Stimulated activated CD4-positive, alpha-beta T cell treated with anti-CD3 and anti-CD28 coated beads, Interleukin-4, amount 100 ng/mL, for 48 hours (primary cell): ENCODE measurements at places on chromosomes 1 and 21.

GRCh38 chr1:56489695-56490094 is 89.7 kb downstream of the PLPP3 start:
- DNase-seq: no peak

DNA sequence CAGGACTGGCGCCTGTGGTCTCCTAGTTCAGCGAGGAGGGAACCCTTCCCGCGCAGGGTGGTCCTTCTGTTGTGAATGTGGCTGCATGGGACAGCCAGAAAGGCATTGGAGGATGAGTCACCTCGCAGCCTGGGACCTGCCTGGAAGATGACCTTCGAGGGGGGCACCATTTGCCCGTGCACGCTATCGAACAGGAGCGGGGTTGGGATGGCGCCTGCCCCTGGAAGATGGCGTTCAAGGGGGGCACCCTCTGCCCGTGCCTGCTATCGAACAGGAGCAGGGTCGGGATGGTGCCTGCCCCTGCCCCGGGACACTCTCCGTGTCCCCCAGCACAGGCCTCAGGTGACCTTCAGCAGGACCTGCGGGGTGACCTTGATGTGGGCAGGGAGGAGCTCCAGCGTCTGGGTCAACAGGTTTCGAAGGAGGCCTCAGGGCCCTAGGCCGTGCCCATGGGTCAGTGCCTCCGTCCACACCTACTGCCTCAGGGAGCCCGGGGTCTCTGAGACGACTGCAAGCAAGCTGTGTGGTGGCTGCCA is 1.7 kb upstream of the ACTRT2 start:
- DNase-seq: no peak

DNA sequence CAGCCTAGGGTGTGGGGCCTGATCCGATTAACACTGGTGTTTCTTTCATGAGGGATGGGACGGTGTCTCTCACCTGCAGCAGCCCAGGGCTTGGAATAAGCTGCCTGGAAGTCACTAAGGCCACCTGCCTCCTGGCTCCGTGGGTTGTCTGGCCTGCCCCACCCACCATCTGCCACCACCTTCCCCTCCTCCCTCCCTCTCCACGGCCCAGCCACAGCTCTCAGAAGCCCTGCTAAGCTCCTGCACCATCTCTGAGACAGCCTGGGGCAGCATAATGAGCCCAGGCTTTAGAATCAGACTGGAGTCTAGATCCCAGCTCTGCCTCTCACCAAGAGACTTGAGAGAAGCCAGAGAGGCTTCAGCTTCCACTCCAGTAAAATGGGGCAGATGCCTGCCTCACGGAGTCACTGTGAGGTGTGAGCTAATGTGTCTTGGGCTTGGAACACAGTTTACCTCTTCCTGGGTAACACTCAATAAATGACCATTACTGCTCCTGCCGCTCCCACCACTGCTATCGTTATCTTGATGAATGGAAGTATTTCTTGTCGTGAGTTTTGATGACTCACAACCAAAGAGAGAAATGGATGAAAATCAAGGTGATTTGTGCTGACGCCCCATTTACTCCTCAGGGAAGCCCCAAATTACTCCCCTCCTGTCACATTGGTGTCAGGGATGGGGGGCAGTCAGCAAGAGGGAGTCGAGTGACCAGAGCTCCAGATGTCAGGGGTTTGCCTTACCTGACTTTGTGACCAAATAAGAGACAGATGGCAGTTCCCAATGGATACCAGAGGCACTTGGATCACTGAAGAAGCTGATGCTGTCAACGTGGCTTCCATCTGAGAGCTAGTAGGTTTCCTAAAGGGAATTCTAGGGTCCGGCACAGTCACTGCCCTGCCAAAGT is 23.5 kb upstream of the C1QA start:
- DNase-seq: no peak

GRCh38 chr1:229563241-229563640 is 4.7 kb upstream of the ABCB10 start:
- DNase-seq: no peak

DNA sequence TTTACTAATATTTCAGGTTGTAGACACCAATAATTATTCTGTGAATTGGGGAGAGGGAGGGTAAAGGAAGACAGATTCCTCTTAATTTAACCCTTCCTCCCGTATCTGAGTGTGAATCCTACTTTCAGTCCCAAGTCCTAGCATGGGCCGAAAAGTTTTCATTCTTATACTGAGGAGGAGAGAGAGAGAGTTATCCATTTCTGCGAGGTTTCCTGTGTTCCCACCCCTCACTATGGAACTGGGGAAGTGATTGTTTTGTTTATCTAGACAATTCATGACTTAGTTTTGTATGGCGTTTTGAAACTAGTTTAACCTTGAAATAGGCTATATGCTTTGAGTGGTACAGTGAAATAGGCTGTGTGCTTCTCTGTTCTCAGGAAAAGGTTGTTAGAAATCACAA is 134.0 kb upstream of the DPYD start:
- DNase-seq: no peak

DNA sequence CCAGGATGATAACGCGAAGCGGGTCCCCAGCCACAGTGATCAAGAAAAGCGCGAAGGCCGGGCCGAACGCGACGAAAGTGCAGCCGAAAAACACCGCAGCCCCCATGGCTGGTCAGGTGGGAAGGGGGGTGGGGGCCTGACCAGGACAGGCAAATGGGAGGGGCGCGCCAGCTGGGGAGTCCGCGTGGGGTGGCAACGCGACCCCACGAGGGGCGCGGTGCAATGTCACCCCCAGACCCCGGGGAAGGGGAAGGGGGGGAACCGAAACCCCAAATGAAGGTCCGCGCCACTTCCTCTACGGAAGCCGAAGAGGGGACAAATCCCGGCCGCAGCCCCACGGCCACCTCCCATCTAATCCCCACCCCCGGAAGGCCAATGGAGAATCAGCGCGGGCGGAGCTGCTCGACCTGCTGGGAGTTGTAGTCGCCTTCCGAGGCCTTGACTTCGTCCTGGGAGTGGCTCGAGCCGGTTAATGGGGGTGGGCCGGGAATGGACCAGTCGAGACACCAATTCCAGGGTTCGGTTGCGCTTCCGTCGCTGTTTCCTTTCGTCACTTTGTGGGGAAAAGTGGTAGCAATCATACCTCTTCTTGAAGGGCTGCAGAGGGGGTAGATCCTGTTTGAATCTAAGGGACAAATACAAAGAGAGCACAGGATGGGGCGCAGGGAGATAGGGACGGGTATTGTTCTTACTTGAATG is at the start of gene APH1A:
Gene APH1A, minus strand, starts transcription at position 312 of the 699 bp plus-strand sequence. Its CDS starts 206 bp downstream, at position 106.
- peak; percentile 87 for DNase-seq

DNA sequence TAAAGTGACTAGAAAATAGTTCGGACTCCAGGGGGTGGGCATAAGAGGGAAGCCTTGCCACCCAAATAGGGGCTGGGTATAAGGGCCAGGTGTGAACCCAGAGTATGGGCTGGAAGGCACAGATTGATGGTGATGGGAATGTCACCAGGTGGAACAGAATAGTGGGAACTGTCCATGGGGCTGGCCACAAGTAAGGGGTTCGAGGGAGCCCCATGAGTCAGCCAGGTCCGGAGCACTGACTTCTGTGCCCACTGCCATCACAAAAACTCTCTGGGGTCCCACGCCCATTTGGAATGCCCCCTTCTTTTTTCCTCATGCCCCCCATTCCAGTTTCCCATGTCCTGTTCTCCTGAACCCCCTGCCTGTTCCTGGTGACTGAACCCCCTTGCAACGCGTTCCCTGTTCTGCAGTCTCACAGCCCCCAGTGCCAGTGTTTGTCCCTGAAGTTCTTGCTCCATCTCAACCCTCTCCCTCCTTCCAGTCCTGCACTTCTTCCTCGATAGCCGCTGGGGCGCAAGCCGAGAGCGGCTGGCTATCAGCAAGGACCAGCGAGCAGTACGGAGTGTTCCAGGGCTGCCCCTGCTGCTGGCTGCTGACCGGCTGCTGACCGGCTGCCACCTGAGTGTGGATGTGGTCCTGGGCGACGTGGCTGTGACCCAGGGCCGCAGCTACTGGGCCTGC is 7.9 kb downstream of the TRIM46 start:
- DNase-seq: no peak

GRCh38 chr1:230797942-230798365 is 50.8 kb downstream of the CAPN9 start:
- no peak for DNase-seq

DNA sequence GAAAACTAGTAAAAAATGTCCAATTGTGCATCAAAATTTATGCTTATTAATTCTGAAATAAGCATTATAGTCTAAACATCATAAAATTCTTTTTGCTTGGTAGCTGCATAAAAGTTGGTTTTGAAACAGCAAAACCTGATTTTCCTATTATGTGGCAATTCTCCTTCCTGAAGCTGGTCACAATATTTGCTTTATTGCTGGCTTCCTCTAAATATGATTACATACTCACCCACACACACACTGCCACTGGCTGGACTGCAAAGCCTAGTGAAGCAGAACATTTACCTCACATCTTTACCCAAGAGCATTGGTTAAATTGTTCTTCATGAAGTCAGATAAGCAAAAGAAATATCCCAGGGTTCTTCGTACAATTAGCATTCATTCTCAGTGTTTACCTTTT is 103.0 kb downstream of the NR5A2 start:
- no peak for DNase-seq

DNA sequence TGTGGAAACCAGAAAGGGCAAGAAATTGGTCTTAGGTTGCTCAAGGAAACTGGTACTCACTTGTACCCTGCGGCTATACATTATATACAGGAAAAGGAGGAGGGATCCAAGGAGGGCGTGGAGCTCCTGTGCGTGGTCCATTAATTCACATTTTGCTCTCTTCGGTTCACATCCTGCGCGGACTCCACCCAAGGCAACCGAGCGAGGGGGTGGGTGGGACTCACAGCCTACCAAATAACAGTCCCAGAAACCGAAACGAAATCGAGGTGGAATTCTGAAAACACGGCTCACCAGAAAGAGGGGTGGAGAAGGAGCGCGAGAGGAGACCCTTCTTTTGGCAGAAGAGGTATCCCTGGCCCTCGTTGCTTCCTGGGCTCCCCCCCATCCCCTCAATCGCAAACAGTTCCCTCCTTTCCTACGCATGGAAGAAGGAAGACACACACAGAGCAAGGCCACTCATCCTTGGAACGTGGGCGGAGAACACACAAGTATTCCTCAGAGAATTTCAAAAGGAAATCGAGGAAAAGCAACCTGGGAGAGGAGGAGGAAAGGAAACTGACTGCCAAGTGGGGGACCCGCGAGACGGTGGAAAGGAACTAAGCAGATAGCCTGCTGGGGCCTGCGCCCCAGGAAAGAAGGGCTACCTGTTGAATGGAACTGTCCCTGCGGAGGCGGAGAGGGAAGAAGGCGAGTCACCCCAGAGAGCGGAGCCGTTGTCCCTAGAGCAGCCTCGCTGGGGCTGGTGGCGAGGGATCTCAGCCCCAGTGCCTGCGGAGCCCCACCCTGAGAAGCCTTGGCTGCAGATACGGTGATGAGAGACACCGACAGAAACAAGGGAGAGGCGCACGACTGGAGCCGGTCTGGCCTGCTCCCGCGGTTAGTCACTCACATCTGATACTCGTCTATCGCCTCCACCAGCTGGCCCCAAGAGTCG is 705 bp downstream of the AIDA start:
- DNase-seq: peak; percentile 28

DNA sequence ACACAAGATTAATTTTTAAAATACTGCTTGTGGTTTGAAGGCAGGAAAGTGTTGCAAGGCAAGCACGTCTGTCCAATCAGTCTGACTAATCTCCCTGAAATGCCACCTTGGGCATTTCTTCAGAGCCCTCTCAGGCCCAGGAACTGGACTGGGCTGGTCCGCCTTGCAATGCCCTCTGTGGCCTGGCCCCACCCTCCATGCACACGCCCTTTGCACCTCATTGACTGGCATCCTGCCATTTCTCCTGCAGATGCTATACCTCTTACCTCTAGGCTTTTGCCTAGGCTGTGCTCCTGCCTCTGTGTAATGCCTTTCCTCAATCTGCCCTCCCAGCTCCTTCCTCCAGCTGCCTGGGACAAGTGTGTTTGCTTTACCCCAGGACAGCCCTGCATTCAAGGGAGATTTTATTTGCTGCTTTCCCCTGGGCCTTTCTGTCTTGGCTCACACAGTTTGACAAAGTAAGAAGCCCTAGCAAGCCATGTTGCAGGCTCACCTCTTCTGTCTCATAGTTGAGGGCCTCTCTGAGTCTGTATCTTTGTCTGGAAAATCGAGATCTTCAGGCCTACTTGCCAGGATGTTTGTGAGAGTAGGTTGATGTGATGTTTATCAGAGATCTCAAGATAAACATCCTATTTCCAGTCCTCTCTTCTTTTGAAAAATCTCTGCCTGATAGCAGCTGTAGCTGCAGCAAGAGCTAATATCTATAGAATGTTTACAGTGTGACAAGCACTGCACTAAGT is 149.2 kb upstream of the JUN start:
- no peak for DNase-seq

DNA sequence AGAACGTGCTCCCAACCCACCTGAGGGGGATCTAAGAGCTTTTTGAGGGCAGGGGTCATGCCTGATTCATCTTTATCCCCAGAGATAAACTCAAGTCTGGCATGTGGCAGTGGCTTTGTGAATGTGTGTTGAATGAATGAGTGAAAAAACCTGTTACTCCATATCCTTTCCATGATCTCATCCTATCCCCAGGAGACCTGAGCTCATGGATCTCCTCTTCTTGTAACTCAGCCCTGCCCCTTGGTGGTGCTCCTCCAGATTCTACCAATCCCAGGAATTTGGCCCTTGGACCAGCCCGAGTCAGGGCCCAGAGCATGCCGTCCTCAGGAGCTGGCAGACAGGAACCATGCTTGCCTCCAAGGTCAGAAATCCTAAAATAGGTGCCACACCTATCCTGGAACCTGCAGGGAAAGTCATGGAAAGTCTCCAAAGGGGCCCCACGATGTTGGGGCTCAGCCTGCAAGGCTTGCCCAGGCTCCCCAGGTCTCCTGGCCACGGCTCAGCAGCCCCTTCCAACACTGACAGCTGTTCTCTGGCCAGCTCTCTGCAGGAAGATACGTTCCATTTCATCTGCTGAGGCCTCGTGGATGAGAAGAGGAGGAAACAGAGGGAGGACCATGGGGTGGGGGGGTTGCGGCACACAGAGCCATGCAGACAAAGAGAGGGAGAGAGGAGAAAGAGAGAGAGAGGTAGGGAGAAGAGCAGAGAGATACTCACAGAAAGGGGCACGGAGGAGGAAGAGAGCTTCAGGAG is 214.6 kb downstream of the TRABD2B start:
- DNase-seq: no peak

- peak; percentile 21 for DNase-seq
Observed at GRCh38 chr1:230270559-230271281, 155.4 kb downstream of the PGBD5 start.

DNA sequence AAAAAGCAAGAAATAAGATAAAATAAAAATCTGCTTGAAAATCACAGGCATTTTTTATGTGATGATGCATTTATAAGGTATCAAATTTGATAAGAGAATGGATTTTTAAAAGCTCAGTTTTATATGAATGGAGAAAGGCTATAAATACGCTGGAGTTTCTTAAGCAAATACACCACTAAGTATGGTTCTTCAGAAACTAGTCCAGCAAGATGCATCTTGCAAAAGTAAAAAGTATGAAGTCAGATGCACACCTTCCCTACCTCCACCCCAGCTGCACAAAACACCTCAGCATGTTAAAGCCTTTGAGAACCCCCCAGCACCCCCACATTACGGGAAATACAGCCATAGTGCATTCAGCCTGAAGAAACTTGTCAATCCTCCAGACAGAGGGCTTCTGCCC is 143.1 kb upstream of the PROX1 start:
- DNase-seq: no peak
